IPS DF 19.7 (cell line): ENCODE measurements at places on chromosomes 2 and 18.

DNA sequence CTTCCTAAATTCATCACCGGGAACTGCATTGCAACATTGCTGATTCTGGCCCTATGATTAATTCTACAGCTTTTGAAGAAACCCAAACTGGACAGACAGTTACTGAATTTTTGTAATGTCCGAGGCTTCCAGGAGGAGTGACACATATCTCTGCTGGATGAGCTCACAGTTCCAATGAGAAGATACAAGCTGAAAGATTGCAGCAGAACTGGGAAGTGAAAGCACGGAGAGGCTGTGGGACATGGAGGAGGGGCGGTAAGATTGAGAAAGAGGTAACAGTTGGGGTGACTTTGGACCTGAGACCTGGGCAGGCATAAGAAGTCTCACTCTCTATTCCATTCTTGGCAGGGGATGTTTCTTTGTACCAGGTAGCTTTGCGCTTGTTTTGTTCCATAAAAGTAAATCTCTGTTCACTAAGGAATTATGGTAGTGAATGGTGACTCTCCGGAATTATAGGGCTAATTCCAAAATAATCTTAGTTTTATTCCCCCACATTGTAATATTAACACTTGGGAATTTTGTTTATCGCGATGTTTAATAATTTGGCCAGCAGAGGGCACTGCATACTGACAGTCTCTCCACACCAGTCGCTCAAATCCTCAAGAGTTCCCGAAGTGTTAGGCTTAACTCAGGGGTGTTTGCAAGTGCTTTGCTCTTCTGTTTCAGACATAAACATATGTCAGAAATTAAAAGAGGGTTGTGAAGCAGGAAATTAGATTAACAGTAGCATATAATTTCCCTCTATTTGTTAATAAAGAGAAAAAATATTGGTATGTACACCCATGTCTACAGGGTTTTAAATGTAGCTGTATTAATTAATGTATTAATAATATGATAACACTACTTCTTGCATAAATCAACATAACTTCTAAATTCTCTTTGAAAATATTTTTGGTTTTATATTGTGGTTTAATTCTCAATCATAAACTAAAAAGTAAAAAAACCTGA lies 201.4 kb downstream of the SOCS6 start:
- no peak for DNase-seq

DNA sequence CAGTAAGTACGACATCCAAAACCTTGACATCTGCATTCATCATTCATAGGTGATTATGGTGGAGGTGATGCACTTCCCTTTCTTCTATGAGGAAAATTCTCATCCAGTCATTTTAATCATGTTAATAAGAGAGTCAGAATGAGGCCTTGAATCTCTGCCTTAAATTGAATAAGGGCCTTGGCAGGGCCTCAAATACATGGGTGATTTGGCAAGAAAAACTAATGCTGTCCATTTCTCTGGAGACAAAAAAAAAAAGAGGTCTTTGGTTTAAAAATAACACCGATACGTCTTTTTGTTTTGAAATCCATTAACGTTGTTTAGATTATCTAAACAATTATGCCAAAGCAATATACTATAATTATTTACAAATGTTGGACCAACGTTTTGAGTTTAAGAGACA lies 8.1 kb downstream of the COLEC12 start:
- DNase-seq, result no peak

GRCh38 chr2:233290051-233290845 lies 17.4 kb upstream of the SAG start:
- DNase-seq, result no peak

GRCh38 chr2:16973586-16974286 lies 308.1 kb upstream of the CYRIA start:
- no peak for DNase-seq

DNA sequence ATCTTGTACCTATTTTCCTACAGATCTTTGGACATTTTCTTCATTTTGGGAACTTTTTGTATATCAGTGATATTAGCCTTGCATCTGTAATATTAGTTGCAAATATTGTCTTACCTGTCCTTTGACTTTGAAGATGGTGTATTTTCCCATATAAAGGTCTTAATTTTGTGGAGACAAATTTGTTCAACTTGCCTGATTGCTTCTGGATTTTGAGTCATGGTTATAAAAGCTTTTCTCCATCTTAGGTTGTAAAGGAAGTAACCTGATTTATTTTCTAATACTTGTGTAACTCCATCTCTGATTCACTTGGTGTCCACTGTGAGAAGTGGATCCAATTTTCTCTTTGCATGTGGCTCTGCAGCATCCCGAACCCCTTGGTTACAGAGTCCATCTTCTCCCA lies 97.7 kb upstream of the OTOS start:
- no peak for DNase-seq

DNA sequence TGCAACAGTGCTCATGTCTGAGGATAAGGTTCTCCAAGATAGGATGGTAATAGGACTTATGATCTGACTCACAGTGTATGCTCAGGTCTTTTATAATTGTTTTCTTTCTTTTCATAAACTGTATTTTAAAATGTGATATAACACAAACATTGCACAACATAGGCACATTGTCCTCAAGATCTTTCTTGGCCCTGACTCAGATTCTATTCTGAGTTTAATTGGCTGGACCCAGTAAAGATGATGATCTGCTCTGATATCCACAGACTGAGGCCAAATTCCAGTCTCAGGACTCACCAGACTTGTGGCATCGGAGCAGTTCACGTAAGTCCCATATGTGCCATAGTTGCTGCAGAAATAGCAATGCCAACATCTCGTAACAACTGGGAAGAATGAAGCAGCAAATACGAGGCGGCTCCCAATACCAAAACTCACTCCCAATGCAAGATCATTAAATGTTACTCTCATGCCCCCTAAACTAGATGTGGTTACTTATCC lies 448.9 kb upstream of the SLC14A2 start:
- DNase-seq, result no peak

- DNase-seq, result peak; percentile 89
Measured at GRCh38 chr2:216339456-216340279, 32.6 kb downstream of the MARCHF4 start.

DNA sequence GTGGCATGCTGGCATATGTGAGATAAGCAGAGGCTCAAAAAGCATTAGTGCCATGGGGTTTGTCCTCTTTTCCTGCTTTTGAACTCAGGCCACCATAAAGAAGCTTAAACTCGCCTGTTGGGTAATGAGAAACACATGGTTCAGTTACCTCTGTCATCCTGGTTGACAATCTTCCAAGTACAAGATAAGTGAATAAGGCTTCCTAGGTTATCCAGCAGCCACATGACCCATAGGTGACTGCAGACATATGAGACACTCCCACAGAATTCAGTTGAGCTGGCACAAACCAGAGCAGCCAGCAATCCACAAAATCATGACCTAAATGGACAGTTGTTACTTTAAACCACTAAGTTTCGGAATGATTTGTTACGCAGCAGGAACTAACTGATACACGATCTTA lies 97.3 kb downstream of the TACR1 start:
- DNase-seq, result no peak

DNA sequence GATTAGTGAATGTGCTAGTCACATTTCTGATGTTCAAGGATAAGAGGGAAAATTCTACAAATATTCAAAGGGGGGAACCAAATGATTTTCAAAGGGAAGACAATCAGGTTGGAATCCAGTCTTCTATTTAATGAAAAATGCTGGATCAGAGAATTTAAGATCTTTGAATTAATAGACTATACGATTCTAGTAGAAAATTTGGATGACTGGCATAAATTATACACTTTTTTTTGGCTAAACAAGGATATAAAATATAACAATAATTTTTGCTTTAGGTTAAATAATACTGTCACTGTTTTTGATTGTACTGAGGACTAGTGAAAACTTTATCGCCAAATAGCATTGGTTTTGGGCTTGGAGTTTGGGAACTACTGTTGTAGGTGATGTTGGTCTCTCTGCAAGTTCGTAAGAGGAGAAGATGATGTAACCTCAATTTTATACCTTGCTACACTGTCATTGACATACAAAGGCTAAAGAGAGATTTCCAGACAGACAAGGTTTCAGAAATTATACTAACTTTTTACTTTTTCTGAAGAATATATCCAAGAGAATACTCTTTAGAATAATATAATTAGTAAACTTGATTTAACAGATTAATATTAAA lies 51.3 kb downstream of the NCOA1 start:
- no peak for DNase-seq

DNA sequence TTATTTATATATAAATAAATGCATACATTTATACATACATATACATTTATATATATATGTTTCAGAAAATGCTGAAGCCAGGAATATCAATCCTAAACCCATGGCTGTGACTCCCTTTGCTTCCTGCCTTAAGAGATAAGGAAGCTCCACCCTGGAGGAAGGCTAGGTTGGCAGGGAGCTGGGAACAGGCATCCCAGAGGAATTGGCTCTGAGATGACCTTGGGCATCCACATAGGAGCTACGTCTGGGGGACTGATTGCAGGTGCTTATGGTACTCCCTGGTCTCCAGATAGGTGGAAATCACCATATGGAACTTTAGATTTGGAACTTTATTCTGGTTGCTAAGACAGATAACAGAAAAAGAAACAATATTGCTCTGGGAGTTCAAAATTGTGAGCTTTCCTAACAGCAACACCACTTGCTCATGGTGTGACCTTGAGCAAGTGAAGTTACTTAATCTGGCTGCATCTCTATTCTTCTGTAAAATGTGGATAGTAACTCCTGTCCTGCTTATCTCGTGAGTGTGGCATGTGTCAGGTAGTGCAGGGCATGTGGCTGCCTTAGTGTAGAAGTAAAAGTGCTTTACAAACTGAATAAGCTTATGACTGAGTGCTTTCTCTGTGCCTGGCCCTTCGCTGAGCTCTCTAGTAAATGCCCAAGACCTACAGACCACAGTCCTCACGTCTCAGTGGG lies 341.0 kb downstream of the MEIS1 start:
- DNase-seq, result no peak

- DNase-seq, result no peak
Measured at GRCh38 chr18:2857491-2858131, 10.8 kb downstream of the EMILIN2 start.

DNA sequence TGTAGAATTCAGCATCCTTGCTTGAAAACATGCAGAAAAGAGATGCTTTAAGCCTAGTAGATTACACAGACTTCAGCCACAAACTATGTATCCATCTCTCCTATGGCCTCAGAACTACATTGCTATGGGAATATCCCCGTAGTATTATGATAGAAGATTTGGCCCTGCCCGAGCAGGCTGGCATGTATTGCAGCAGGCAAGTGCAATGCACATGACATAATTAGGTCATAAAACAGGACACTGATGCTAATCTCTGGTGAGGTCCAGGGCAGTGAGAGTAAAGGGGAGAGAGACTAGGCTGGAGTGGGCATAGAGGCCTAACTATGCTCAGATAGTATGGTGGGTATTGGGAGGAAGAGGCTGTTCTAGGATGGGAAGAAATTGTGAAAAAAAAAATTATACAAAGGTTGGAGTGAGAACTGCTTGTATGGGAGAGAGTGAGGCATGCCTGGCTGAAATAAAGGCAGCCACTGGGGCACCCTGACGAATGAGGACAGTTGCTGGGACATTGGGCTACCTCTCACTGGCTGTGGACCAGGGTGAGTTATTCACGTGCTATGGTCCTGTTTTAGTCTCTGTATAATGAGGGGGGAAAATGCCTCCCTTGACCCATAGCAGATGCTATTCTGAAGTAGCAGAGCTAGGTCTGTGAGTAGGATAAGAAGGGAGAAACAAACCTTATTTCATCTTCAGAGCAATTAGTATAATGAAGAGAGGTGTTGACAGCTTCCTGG lies 1.6 kb upstream of the PLA2R1 start:
- DNase-seq, result no peak

DNA sequence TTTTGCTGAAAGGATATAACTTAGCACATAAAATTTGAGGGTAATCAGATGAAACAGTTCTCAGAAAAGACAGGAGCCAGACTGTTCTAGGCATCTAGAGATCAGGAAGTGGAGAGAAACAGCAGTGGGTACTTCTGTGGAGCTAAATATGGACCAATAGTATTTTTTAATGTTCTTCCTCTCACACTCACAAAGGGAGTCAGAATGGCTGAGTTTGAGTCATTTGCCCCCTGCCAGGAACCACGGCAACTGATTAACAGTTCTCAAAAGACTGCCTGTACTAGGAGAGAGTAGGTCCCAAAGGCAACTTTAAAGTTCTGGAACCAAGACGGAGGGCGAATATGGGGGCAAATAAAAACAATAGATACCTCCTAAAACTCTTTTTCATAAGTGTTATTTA lies 107.5 kb downstream of the GULP1 start:
- no peak for DNase-seq

GRCh38 chr2:168912901-168913369 lies 11.8 kb downstream of the G6PC2 start:
- DNase-seq, result no peak

GRCh38 chr18:79950515-79951341 lies 725 bp downstream of the SLC66A2 start:
- DNase-seq, result no peak

GRCh38 chr18:79713341-79713740 lies 33.7 kb downstream of the CTDP1 start:
- no peak for DNase-seq

DNA sequence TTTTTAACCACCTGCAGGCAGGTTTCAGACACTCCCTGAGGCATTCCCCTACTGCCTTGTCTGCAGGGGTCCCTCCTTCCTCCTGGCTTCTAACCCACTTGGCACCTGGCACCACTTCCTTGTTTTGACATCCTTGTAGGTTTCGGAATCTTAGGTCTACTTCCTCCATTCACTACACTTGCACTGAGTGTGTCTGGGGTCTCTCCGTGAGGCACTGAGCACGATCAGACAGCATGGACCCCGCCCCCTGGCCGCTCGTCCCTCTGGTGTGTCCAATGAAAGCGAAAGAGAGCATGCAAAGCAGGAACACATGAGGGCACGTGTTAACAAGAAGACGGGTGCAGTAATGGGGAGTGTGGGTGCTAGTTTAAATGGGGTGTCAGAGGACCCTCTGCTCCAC lies 63.8 kb downstream of the HAUS1 start:
- no peak for DNase-seq

- no peak for DNase-seq
Measured at GRCh38 chr18:31162825-31163435, at the start of gene DSC1. TSS of gene DSC1 (minus strand) at chr18:31162856. CDS start at chr18:31162594, 262 bp downstream.

DNA sequence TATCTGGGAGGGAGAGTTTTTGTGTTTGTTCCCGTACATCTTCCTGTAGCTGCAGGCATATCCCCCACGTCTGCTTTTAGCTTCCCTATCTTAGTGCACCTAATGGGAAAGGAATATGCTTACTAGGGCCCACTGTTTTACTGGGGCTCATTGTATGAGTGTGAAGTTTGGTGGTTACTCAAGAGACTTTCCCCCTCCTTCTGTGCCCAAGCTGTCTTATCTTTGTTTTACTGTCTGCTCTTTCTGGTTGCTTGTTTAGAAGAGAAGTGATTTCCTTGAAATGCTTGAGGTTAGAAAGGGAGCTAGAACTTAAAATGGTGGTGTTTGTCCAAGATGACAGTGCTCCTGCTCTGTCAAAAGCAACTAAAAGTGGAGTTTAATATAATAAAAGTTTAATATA lies 7.3 kb downstream of the PTH2R start:
- no peak for DNase-seq

GRCh38 chr2:109542384-109542783 lies 71.4 kb downstream of the SEPTIN10 start:
- no peak for DNase-seq

DNA sequence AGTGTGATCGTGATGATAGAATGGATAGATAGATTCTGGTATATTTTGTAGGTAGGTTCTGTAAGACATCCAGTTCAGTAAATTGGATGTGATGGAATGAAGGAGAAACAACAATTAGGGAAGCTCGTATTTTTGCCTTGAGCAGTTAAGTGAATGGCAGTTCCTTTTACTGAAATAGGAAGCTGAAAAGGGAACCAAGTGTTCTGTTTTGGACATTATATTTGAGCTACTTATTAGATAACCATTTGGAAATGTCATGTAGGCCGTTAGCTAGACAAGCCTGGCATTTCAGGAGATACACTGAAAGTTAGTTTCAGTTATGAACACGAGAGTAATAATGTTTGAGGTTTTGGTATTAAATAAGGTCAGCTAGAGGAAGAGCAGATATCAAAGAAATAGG lies 41.5 kb downstream of the MARCHF7 start:
- no peak for DNase-seq
